ENCODE measurements at places on chromosomes 3 and 15. TPM values are rescaled to one million over a fixed set of nuclear protein-coding genes. Genes with fewer than 3 reads are reported as not detected.

SLC7A14 gene
- not detected for total RNA-seq

- H3K4me1 ChIP-seq, result no peaks in the 10 kb centered on the region
- H3K4me3 ChIP-seq, result no peak overlapping the region
- peaks cover 2% of the 10 kb centered on the region for H3K36me3 ChIP-seq
- DNase-seq, result no peak
- H3K27me3 ChIP-seq, result peaks cover 59% of the 10 kb centered on the region
Measured at GRCh38 chr15:96369825-96370621, 39.5 kb downstream of the NR2F2 start.

DNA sequence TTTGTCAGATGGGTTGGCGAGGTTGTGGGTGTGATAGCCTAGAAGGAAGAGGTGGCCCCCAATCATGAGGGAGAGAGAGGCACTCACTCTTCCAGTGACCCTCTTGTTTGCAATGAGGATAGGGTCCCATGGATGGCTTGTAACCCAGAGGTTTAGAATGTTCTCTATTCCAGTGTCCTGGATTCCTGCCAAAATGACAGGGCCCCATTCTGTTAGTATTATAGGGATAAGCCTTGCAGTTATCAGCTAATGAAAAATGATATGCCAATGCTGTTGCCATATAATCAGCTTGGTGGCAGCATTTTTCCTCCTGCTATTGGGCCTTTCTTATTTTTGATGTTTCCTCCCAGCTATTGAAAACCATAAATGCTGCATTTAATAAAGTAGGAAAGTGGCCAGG lies 23.3 kb upstream of the SENP7 start:
- H3K36me3 ChIP-seq, result peaks cover 4% of the 10 kb centered on the region
- peaks cover 12% of the 10 kb centered on the region for H3K4me1 ChIP-seq
- no peak overlapping the region for H3K4me3 ChIP-seq
- no peak overlapping the region for H3K27ac ChIP-seq
- H3K27me3 ChIP-seq, result peaks cover 9% of the 10 kb centered on the region
- no peak for DNase-seq

- H3K36me3 ChIP-seq, result no peaks in the 10 kb centered on the region
- H3K4me1 ChIP-seq, result peaks cover 18% of the 10 kb centered on the region
- no peak for DNase-seq
- H3K27ac ChIP-seq, result no peak overlapping the region
- H3K27me3 ChIP-seq, result peaks cover 3% of the 10 kb centered on the region
- no peak overlapping the region for H3K4me3 ChIP-seq
Measured at GRCh38 chr3:10338164-10338470, 17.2 kb upstream of the SEC13 start.

Data from activated CD8-positive, alpha-beta memory T cell treated with anti-CD3 and anti-CD28 coated beads, Interleukin-2, amount 10 ng/mL, durations not matched to agents 7 days and 5 days (primary cell).